ENCODE measurements at places on chromosomes 11 and 22.

DNA sequence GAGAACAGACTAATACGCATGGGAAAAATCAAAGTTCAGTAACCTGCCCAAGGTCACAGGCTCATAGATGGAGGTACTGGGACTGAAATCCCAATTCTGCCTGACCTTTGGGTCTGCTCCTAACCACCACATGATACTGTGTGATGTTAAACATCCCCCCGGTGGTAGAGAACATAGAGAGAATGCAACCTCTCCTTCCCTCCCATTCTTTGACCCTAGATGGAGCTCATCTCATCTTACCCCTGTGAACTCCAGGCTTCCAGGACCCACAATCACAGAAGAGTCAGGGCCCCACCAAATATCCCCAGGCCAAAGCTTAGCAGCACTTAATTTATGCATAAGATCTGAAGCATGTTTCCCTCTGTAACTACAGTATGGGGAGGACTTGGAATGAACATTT is 198.5 kb downstream of the MYO18B start:
- no peak for DNase-seq

GRCh38 chr22:46142548-46143490 is 7.5 kb upstream of the PPARA start:
- DNase-seq = no peak

- no peak for DNase-seq
Observed at GRCh38 chr11:63829823-63830489, 9.0 kb upstream of the MARK2 start.

DNA sequence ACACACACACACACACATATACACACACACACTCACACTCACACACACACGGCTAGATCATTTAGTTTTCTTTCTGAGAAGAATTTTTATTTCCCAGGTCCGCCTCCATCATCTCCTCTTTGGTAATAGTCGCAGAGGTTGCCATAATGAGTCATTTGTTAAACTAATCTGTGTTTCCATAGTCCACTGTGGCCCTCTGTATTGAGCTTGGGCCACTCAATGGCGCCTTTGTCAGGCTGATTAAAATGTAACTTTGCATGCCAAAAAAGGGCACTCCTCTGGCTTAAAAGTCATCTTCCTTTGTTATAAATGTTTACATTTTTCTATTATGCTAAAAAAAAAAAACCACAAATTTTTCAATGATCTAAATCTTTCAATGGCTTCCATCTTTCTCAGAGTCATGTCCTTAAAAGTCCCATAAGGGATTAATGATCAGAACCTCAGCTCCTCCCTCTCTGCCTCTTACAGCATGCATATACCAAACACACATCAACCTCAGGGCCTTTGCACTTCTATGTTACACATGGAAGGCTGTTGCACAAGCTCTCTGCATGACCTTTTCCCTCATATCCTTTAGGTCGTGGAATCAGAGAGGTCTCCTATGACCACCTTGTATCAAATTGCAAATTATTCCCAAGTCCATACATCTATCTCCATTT is 35.3 kb downstream of the EHF start:
- no peak for DNase-seq

DNA sequence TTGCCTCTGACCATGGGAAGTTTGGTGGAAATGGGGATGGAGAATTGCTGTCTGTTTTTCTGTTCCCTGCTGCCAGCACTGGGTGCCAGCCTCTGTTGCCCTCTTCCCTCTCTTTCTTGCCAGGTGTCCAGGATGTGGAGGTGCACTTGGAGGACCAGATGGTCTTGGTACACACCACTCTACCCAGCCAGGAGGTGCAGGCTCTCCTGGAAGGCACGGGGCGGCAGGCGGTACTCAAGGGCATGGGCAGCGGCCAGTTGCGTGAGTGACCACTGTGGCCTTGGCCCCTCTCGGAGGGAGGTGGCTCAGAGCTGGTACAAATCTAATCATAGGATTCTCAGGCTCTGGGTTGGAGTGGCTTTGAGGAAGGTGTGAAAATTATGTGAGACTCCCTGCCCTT is 6.0 kb downstream of the CCS start:
- DNase-seq = no peak

DNA sequence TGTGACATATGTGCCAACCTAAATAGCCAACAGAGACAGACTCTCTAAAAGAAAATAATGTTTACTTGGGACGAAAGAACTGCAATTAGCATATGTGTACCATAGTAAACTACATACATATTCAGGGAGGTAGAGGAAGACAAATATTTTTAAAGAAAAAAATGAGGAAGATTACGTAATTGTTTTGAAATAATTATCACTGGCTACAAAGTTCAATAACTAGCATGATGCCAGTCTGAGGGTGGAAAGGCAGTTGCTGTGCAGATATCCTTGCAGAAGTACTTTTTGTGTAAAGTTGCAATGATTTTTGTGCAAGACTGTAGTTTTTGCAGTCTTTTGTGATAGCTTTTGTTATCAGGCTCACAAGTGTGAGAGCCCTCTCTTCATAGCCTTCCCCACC is 103.3 kb upstream of the ANO5 start:
- no peak for DNase-seq

GRCh38 chr11:126352163-126352562 is 3.3 kb upstream of the ST3GAL4 start:
- no peak for DNase-seq

GRCh38 chr11:6611092-6611962 is 689 bp downstream of the TAF10 start:
- DNase-seq = no peak

GRCh38 chr11:128339792-128340191 is 247.6 kb downstream of the ETS1 start:
- DNase-seq = no peak

- DNase-seq = no peak
Observed at GRCh38 chr11:1778141-1778911, 14.6 kb upstream of the CTSD start.

GRCh38 chr11:129613071-129613470 is 202.6 kb upstream of the TMEM45B start:
- DNase-seq = no peak

GRCh38 chr11:130448416-130449309 is at the start of gene ADAMTS15:
ADAMTS15 (plus strand) TSS chr11:130448645; CDS start chr11:130448974, 329 bp downstream.
- DNase-seq = no peak

DNA sequence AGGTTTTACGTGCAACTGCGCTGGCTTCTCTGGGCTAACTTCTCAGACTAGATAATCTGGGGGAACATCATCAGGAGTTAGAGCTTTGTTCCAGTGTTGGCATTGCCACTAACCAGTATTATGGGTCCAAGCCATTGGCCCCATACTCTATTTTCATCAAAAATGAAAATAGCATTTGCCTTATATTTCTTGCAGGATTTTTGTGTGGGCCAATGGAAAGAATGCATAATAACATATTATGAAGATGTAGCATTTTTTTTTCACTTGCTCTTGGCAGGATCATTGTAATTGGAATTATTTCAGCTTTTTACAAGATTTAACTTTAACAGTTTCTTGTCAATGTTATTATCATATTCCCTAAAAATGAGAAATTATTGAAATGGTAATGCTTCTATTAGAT is 16.1 kb downstream of the ARHGAP42 start:
- no peak for DNase-seq

DNA sequence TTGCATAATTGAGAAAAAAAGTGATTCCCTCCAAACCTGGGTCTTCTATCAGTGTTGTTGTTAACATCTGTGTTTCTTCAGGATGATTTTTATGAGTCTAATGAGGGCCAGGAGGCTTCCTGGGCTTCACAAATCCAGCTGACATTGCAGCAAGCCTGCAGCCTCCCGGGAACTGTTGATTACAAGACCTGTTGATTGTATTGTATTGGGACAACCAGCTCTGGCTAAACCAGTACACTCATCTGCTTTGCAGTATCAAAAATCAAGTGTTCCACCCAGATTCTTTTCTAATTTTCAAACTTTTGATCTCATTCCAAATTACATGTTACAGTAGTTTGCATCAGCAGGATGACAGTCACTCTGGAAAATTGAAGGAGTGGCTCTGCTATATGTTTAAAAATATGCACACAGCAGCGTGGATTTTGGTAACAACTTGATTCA is 16.1 kb upstream of the PRSS23 start:
- no peak for DNase-seq

Data from activated CD8-positive, alpha-beta memory T cell treated with anti-CD3 and anti-CD28 coated beads for 1 hour (primary cell).